ENCODE measurements at places on chromosomes 6 and 20.

GRCh38 chr20:23349338-23350195 lies 1.0 kb upstream of the NXT1 start:
- DNase-seq = peak; percentile 78

- DNase-seq = no peak
These were observed 185.9 kb downstream of the ANKRD60 start for GRCh38 chr20:58042591-58042990.

GRCh38 chr6:169296170-169296569 lies 42.5 kb upstream of the THBS2 start:
- DNase-seq = no peak

DNA sequence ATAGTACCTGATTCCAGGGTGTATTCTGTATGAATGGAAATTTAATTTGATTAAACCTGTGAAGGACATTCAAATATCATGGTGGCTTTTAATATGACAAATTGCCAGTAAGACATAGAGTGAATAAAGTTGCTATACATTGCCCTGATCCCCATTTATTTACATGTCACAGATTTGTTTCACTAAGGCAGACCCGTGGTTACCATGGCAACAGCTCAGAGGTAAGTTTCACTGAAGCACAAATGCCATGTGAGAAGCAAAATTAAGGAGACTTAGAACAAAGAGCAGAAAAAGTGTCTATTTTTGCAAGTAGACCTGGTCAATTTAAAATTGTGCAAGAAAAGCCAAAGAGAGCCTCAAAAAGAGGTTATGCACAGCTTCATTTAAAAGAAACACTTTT lies 63.7 kb downstream of the PXDC1 start:
- no peak for DNase-seq

DNA sequence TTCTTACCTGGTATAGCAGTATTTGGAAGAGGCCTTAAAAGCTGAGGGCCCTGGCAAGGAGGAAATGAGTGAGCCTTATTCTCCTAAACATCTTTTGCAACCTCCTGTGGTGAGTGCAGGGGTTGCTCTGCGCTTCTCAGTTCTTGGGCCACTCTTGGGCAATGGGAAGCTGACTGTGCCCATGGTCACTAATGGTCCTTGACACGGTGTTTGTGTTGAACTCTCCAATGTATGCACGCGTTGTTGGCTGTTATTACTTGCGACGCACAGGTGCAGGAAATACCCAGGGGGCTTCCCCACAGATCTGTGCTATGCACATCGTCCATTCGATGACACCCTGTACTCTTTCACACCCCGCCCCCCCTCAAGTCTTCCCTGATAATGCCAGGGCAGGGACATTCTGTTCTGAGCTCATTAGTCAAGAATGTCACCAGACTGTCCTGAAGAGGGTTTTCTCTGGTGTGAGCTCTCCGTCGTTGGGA lies 79.7 kb downstream of the EDN1 start:
- no peak for DNase-seq

- DNase-seq = peak; percentile 41
These were observed 172.2 kb downstream of the PLCB1 start for GRCh38 chr20:8304124-8304816.
